ENCODE measurements at places on chromosomes 5 and 9.

- DNase-seq, result no peak
These were observed 32.2 kb upstream of the NOTCH1 start for GRCh38 chr9:136577941-136578625.

GRCh38 chr5:43680286-43680685 lies 77.3 kb downstream of the NNT start:
- DNase-seq, result no peak

DNA sequence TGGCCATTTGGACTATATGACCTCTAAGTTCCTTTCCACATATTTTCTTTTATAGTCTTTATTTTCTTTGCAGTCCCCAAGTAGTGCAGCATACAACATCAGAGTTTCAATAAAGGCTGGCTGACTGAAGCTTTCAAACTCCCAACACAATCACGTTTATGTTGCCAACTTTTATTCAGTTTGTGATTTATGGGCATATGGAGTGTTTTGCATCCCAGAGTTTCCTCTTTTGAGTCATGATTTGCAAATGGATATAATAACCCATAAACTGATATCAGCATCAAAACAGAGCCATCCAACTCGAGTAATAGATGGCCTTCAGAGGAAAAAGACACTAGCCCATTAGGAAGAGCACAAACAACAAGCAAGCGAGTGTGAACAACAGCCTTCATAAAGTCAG lies 414.0 kb downstream of the ELAVL2 start:
- DNase-seq, result no peak

DNA sequence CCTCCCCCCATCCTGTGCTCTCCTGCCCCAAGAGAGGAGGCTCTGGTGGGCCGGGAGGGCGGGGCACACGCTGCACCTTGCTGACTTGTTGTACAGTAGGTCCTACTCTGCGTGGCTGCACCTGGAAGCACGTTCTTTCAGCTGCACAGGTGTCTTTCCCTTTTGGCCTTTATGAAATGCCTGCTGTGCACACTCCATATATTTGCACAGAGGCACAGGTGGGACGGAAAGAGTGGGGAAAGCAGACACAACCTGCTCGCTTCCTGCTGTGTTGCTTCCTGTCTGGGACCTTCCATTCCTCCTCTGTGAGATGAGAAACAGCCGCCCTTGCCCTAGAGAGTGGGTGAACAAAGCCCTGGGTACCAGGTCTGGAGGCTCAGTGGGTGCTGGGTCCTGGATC lies 4.8 kb downstream of the USP20 start:
- DNase-seq, result no peak

DNA sequence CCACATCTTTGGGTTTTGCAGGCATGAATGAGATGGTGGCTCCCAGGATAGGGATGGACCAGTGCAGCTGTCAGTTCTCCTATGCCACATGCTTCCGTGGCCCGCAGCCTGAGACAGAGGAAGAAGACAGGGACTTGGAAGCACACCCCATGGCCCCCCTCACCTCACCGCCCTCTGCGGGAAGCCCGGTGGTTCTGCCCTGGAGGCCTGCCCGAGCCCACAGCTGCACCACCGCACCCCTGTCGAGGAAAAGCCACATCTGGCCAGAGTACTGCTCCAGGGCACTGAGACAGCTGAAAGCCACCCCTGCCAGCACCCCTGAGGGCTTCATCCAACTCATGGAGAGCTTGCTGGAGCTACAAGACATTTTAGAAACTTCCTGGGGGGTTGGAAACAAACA lies 7.6 kb upstream of the TRMT10B start:
- DNase-seq, result no peak

- no peak for DNase-seq
These were observed 147.6 kb downstream of the CEMIP2 start for GRCh38 chr9:71620746-71621145.

- DNase-seq, result no peak
These were observed 318.3 kb downstream of the MLLT3 start for GRCh38 chr9:20303996-20304395.

- DNase-seq, result no peak
These were observed 162.8 kb downstream of the PIK3R1 start for GRCh38 chr5:68378204-68378820.

DNA sequence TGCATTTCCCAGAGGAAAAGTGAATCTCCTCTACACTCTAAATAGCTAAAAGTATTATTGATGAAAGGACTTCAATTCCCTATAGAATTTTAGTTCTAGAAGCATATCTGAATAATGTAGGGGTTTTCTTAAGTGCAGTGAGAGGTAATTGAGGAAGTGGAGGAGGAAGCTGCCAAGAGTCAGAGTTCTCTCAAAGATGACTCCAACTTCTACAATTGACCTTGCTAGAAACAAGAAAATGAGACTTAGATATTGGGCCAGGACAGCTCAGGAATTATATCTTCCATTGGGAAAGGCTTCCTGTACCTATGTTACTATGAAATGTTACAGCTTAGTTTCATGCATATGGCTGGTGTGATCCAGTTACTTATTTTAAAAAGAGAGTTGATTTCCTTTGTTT lies 10.4 kb upstream of the F2R start:
- no peak for DNase-seq

GRCh38 chr9:130689937-130690700 lies 3.5 kb upstream of the EXOSC2 start:
- peak; percentile 90 for DNase-seq

DNA sequence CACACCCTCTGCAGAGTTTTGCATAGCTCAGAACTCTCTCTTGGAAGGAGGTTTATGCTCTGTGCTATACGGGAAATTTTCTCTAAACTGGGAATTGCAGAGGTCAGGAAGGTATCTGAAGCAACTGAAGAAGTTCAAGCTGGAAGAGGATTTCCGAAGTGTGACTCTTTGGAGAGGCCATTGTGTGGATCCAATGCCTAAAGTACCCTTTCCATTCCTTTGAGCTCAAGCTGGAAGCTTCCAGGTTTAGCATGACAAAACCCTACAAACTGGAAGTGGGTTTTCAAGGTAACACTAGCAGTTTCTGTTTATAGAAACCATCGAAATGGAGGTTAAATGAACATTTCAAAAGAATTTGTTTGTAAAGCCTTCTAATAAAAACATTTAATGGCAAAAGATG lies 187.1 kb downstream of the CFAP90 start:
- no peak for DNase-seq

DNA sequence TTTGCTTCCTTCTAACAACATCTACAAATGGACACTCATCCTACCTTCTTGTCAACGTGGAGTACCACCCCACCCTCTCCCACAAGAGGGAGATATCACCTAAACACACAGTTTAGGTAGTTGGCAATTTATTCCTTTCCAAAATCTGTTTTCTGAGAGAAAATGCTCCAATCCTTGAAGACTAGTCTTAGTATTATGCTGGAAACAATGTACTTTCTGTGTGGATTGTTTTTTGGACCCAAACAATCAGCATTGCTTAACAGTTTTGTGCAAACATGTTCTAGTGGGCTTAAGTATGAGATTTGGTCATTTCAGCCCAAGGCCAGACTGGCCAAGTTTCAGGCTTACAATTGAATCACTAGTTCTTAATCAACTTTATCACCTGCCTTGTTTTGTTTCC lies 359.1 kb downstream of the ARHGEF28 start:
- DNase-seq, result no peak

- no peak for DNase-seq
These were observed 127.4 kb downstream of the PALM2AKAP2 start for GRCh38 chr9:109907400-109907799.

DNA sequence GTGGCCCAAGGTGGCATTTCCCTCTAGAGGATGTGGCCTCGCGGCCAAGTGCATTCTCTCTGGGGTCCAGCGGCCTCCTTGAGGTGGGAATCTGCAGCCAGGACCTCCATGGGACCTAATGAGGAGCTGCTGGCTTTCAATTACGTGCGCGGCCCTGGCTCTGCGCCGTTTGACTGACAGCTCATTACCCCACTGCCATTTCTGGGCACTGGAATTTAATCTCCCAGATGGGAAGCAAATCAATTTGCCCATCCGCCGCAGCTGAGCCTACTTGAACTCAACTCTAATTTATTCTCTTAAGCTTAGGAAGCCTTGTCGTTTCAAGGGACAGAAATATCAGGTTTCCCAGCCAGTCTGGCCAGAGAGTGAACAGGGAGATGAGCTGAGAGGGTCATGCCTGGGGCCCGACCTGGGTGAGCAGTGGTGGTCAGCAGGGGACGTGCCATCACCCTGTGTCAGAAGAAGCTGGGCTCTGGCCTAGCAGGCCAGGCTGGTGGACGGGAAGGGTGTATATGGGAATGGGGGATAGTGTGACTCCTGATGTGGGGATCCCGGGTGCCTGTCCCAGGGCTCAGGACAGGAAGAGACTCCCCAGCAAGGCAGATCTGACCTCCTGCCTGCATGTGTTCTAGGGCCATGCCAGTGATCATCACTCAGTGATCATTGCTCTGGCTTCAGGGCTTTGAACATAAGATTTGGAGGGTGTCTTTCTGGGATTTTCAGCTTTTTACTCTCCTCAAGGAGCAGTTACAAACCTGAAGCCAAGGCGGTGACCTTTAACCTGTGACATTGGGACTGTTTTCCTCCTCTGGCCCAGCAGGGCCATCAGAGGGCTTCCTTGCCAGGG lies 69.7 kb downstream of the MACROH2A1 start:
- no peak for DNase-seq

DNA sequence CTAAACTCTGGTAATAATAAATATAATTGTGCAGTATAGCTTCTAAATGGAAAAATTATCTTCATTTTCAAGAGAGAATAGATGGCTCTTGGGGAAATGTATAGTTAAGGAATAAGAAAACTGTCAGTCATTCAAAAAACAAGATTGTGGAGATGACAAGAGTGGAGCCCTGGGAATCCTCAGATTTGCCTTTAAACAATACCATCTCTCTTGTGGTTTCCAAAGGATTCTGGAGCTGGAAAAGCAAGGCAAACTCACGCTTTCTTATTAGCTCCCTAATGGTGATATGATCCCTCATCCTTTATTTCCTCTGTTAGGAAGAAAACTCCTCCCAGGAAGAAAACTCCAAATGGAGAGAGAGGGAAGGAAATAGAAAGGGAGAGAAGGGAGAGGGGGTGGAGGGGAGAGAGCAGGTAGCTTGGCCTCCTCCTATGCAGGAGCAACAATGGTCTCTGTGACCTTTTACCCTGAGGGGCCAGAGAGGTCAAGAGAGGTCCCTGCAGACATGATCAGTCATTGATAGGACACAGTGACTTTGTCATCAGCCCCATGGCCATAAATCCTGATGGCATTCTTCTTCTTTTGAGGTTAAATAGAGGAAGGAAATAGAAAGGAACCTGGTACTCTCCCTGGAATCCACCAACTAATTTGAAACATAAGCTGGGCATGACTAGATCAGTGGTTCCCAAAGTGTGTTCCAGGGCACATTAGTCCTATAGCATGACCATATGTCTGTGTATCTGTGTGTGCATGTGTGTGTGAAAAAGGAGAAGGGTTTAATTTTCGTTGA lies 312.2 kb downstream of the ARRDC3 start:
- DNase-seq, result no peak

DNA sequence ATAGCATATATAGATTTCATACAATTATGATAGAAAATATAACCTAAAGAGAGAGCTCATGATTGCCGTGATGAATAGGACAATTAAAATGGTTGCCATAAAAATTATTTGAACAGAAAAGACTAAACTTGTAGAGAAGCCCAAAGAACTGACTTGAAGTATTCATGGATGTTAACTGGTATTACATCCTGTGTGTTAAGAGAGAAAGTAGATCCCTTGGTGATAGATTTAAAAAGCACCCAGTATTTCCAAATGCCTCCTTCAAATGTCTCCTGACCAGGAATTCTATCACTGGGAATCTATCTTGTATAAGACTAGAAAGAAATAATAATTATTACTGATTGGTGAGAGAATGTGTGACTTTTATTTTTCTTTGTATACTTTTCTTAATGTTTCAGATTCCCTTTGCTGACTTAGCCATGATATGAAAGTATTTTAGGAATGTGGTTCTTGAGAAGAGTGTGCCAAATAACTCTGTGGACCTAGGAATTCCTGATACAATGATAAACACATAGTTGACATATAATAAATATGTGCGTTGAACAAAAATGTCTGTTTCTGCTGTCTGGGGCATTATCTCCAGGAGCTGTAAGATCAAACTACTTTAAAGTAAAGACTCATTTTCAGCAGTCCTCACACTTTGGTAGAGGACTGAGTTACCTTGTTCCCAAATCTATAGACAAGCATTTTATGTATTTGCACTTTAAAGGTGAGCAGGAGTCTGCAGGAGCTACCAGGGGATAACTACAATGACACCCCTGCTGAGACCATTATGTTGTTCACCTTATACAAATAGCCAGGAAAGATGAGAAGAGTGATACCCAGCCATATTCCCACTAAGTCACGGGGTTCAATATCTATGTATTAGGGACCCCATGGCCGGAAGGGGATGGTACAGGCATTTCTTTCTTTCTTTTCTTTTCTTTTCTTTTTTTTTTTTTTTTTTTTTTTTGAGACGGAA lies 211.1 kb upstream of the TLE4 start:
- no peak for DNase-seq

- no peak for DNase-seq
These were observed 12.4 kb downstream of the CBY3 start for GRCh38 chr5:179668391-179668790.

DNA sequence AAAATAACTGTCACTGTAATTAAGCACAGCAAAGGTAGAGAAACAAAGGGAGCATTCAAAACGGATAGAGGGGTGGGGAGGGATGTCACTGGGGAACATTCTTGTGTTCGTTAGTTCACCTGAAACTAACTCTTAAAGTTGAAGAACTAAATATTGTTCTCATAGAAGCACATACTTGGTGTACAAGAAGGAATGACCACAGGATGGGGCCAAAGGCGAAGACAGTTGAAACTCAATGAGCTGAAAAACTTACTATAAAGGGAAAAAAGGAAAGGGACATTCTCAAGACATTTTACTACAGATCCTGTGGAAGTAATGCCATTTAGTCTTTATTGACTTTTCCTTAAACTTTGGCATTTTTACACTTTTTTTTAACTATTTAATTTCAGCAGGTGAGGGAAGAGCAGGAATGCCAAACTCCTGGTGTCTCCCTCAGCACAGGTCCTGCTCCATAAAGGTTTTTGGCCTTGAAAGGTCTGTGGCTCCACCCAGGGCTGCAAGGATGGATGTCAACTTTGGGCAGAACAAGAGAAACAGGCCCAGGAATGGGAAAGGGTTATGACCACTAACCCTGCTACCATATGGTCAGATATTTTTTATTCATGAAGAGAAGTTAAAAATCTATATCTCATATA lies 197.6 kb upstream of the RASA1 start:
- no peak for DNase-seq

- DNase-seq, result no peak
These were observed 48.7 kb upstream of the CEMIP2 start for GRCh38 chr9:71816916-71817451.

GRCh38 chr9:127818574-127818973 lies 15.9 kb downstream of the FPGS start:
- DNase-seq, result no peak

DNA sequence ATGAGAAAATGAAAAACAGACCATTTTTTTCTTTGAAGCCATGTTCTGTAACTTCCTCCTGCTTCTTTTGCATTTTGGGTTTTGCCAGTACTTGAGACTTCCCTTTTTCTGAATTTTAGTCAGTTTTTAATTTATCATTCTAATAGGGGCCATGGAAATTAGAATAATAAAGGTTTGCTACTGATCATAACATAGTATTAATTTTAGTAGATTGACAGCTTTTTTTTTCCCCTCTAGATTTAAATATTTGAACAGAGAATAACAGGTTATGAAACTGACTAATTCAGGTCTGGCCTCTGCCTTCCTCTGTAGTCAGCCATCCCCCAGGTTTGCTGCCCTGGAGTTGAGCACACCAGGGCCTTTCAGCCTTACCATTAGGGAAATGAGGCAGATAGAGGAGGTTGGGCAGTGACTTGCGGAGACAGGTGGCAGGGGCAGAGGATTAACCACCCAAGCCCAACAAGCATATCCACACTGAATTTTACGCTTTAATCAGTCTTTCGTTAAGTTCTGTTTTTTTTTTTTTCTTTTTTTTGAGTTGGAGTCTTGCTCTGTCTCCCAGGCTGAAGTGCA lies 80.1 kb upstream of the TNFAIP8 start:
- DNase-seq, result no peak

Data from prostate gland (tissue), 2 donors.